Vagina (tissue), 2 donors: ENCODE measurements at places on chromosomes 1 and 21.

DNA sequence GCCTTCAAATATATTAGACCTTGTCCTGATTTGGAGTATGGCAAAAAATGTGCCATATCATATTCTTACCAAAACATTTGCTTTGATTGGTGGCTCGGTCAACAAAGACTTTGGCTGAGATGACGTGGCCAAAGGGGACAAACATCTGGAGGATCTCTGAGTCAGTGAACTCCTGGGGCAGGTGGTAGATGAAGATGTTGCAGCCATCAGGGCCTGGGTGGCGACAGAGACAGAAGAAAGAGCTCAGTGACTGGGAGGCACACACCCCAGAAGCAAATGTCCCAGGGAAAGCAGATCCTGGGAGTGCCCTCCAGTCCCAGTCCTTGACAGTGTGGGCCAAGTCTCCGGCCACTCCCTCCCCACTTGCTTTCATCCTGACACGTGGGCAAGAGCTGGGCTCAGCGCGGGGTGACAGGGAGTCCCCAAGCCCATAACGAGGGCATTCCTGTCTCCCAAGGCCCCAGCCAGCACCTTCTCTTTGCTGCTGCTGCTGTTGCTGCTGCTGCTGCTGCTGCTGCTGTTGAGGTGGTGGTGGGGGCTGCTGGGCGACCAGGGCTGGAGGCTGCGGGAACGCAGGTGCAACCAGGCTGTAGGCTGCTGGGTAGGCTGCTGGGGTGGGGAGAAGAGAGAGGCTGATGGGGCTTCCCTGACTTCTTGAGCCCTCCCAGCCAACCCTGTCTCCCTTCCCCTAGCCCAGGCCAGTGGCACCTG lies 10.7 kb downstream of the CELF3 start:
- no peak for DNase-seq

- no peak for DNase-seq
Measured at GRCh38 chr1:80258659-80259058, 1252.1 kb upstream of the ADGRL4 start.

GRCh38 chr1:19340387-19340937 lies 28.3 kb downstream of the SLC66A1 start:
- DNase-seq, result no peak

DNA sequence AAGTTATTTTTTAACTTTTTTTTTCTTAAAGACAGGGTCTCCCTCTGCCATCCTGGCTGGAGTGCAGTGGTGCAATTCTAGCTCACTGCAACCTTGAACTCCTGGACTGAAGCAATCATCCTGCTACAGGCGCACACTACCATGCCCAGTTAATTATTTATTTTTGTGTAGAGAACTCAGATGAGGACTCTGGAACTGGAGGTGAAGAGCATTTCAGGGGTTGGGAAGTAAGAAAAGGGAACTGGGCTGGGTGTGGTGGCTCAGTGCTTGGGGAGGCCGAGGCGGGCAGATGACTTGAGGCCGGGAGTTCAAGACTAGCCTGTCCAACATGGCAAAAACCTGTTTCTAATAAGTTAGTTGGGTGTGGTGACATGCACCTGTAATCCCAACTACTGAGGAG lies 28.9 kb downstream of the SLC35F3 start:
- DNase-seq, result no peak

DNA sequence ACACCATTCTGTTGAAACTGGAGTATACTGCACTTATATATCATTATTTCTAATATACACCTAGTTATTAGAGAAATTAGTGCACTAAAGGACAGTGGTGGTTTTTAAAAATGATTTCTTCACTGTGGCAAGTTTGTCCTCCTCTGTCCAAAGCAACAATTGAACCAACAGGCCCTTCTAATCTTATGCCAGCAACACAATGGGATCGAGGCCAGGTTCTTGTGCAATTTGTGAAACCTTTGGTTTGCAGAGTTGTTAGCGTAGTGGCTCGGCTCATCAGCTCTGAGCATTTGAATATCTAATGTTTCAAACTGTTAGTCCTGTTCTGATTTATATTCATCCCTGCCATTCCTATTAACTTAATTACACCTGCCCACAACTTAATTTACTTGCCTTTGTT lies 9.9 kb upstream of the LRRC39 start:
- DNase-seq, result no peak
